ENCODE measurements at places on chromosomes 6 and 20.

DNA sequence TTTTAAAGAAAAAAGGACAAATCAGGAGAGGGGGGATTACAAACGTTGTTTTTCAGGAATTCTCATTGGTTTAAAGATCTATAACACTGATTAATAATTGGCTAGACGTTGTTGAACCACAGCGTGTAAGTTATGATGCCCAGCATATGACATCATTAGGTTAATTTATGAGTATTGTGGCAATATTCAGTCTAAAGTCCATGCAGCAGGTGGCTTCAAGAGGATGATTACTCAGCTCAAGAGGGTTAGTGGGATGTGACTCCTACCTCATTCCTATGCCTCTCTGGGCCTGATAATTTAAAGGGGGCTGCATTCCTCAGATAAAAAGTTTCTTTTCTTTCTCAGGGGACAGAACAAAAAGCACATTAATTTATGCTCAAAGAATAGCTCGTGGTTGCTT, 1309.0 kb downstream of the EPHA7 start:
- H3K36me3 ChIP-seq: no peaks in the 10 kb centered on the region
- DNase-seq: no peak
- H3K4me1 ChIP-seq: no peaks in the 10 kb centered on the region
- no peak overlapping the region for H3K27ac ChIP-seq
- no peaks in the 10 kb centered on the region for H3K27me3 ChIP-seq

DNA sequence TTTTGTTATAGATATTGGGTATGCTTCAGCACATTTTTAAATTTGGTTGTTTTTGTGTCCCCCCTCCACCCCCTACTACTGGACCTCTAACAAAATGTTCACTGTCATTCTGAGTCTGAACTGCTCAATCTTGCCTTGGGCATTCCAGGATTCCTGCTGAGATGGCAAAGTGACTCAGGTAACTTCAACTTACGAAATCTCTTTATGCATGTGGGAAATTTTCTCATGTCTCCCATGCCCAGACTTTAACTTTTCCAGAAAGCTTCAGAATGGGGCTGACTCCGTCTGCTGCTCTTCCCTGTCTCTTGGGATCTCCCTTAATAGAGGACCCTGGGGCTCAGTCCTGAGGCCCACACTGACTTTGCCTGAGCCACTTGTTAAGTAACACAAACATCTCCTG, 14.0 kb downstream of the CYP39A1 start:
- no peaks in the 10 kb centered on the region for H3K4me1 ChIP-seq
- no peak for DNase-seq
- H3K36me3 ChIP-seq: no peaks in the 10 kb centered on the region
- H3K27me3 ChIP-seq: peaks cover 5% of the 10 kb centered on the region
- no peak overlapping the region for H3K27ac ChIP-seq

DNA sequence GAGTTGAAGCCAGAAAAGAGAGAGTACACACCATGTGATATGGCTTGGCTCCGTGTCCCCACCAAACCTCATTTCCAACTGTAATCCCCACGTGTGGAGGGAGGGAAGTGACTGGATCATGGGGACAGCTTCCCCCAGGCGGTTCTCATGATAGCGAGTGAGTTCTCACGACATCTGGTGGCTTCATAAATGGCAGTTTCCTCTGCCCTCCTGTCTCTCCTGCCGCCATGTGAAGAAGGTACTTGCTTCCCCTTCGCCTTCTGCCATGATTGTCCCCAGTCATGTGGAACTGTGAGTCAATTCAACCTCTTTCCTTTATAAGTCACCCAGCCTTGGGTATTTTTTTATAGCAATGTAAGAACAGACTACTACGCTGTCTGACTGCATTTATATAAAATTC, 40.3 kb downstream of the TAF4 start:
- H3K4me3 ChIP-seq: no peak overlapping the region
- peaks cover 54% of the 10 kb centered on the region for H3K4me1 ChIP-seq
- DNase-seq: no peak
- H3K27ac ChIP-seq: peak overlapping the region; percentile 62
- H3K27me3 ChIP-seq: no peaks in the 10 kb centered on the region

DNA sequence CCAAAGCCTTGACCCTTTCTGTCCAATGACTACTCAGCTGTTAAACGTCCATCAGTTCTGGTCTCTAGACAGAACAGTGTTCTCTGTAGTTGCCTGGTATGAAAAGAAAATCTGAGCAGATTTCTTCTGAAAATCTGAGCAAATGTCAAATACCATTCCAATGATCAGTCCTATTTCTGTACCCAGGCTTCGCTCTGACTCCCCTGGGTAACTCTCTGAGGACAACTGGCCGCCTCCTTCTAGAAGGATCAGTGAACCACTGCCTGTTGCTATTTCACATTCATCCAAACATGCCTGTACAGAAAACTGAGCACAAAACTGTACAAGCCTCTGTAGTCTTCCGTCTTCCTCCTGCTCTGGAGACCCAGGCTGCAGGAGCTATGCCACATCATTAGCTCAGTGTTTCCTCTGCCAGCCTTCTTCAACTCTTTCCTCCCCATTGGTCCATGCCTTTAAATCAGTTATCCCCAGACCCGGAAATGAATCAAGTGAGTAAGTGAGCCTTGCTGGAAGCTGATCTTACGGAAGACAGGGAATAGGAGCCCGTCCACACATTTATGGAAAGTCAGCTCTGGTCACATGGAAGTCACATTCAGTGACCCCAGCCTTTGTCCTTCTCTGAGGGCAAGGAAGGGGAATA, 63.3 kb downstream of the DAAM2 start:
- no peak overlapping the region for H3K4me3 ChIP-seq
- no peaks in the 10 kb centered on the region for H3K4me1 ChIP-seq
- no peaks in the 10 kb centered on the region for H3K36me3 ChIP-seq
- H3K27ac ChIP-seq: no peak overlapping the region

- no peaks in the 10 kb centered on the region for H3K27me3 ChIP-seq
- DNase-seq: no peak
- no peaks in the 10 kb centered on the region for H3K4me1 ChIP-seq
Measured at GRCh38 chr6:143578054-143578453, 66.5 kb upstream of the FUCA2 start.

- H3K36me3 ChIP-seq: no peaks in the 10 kb centered on the region
- DNase-seq: no peak
- no peak overlapping the region for H3K4me3 ChIP-seq
- no peaks in the 10 kb centered on the region for H3K27me3 ChIP-seq
Measured at GRCh38 chr6:156628805-156629204, 148.4 kb upstream of the ARID1B start.

DNA sequence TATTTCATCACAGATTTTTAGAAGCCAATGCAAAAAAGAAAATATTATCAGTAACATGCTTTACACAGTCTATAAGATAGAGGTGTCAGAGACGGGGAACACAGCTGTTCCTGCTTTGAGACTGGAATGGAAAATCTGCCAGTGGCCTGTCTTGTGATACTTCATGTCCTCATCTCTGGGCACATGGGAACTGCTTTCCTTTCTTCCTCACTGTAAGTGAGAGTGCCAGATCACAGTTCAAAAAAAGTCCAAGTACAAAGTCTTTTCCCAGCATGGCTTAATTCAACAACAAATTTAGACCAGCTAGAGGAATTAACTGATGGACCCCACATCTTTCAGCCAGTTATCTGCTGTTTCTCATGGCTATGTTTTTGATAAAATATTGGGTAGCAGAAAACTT, 490.4 kb downstream of the CDKAL1 start:
- H3K4me3 ChIP-seq: no peak overlapping the region
- H3K36me3 ChIP-seq: peaks cover 5% of the 10 kb centered on the region
- no peaks in the 10 kb centered on the region for H3K27me3 ChIP-seq

GRCh38 chr20:15296422-15296821, 959.0 kb upstream of the FLRT3 start:
- no peaks in the 10 kb centered on the region for H3K36me3 ChIP-seq
- no peaks in the 10 kb centered on the region for H3K27me3 ChIP-seq
- H3K4me3 ChIP-seq: no peak overlapping the region

DNA sequence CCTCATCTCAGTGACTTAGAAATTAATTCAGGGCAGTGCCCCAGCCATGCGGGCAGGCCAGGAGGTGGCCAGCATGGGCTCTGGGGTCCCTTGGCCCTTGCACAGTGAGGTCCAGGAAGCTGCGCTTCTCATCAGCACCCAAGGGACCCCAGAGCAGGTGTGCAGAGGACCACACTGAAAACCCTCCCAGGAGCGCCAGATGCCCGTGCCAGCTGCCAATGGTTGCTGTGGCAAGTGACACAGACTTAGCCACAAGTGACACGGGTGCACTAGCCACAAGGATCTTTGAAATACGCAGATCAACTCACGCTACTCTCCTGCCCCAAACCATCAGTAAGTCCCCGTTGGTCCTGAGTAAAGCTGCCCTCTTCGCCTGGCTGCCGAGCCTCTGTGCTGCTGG, 88.1 kb downstream of the ERMARD start:
- H3K36me3 ChIP-seq: no peaks in the 10 kb centered on the region
- H3K4me1 ChIP-seq: peaks cover 7% of the 10 kb centered on the region
- no peak overlapping the region for H3K27ac ChIP-seq
- no peak overlapping the region for H3K4me3 ChIP-seq
- DNase-seq: no peak

DNA sequence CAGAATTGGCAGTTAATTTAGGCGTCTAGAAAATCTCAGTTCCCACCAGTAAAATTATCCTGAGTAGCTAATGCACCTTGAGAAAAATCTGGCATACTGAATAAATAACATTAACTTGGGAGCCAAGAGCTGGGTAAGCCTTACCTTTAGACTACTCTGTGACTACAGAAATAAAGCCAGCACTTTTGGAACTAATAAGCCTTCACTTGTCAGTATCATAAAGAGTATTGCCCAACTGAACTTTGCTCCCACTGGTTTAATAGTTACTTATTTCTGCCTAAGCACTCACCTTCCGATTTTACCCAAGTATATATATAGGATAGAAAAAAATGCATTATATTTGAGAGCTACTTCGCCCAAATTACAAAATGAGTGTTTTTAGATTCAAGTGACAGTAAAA, 10.7 kb downstream of the FAM8A1 start:
- no peak for DNase-seq
- no peaks in the 10 kb centered on the region for H3K36me3 ChIP-seq
- H3K27ac ChIP-seq: peak overlapping the region; percentile 10
- no peaks in the 10 kb centered on the region for H3K27me3 ChIP-seq
- no peaks in the 10 kb centered on the region for H3K4me1 ChIP-seq

GRCh38 chr6:27810768-27811450, 101.3 kb downstream of the OR2B2 start:
- peaks cover 59% of the 10 kb centered on the region for H3K4me1 ChIP-seq
- DNase-seq: no peak
- H3K4me3 ChIP-seq: peak overlapping the region; percentile 98
- no peaks in the 10 kb centered on the region for H3K36me3 ChIP-seq
- no peaks in the 10 kb centered on the region for H3K27me3 ChIP-seq

DNA sequence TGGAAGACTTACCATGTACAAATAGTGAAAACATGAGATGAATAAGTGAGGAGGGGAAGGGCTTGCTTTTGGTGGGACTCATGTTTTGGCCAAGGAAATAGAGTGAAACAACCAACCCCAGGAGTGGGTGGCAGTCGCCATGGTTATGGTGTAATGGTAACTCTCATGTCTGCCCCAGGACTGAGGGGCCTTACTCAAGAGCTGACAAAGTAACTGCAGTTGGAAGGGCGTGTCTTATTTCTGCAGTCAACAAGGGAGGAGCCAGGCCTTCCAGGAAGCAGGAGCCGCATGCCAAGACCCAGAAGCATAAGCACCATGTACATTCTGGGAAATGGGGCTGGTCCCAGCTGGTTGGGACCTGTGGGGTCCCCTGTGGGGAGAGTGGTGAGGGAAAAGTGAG, 108.5 kb downstream of the UNC5CL start:
- H3K4me3 ChIP-seq: no peak overlapping the region
- H3K27ac ChIP-seq: no peak overlapping the region
- H3K27me3 ChIP-seq: peaks cover 26% of the 10 kb centered on the region
- no peak for DNase-seq

- H3K27me3 ChIP-seq: no peaks in the 10 kb centered on the region
- no peak for DNase-seq
- no peak overlapping the region for H3K4me3 ChIP-seq
- H3K27ac ChIP-seq: peak overlapping the region; percentile 94
- H3K36me3 ChIP-seq: no peaks in the 10 kb centered on the region
- peaks cover 39% of the 10 kb centered on the region for H3K4me1 ChIP-seq
Measured at GRCh38 chr6:317448-318144, 25.3 kb downstream of the DUSP22 start.

DNA sequence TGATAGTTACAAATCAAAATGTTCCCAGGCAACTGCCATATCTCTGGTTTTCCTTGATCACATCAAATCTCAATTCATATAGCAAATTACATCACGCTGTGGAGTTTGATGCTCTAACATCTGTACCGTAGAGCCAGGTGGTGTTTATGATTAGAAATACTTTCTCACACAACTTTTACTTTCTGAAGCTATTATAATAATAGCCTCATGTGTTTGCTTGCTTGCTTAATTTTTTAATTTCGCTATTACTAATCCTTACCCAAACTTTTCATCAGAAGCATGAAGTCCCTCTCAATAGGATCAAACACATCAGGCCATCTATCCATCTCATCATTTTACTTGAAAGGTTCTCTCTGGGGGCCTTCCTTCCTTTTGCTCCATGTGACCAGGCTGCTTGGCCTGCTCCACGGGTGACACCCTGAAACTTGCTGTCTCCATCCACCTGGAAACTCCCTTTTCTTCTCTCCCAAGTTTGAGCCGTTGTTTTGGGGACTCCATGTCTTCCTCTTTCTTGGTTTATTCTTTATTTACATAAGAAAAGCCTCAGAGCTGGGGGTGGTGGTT, 75.4 kb downstream of the ADAT2 start:
- H3K27me3 ChIP-seq: peaks cover 22% of the 10 kb centered on the region
- H3K27ac ChIP-seq: peak overlapping the region; percentile 17
- no peaks in the 10 kb centered on the region for H3K4me1 ChIP-seq
- no peak for DNase-seq
- H3K36me3 ChIP-seq: no peaks in the 10 kb centered on the region
- no peak overlapping the region for H3K4me3 ChIP-seq

Data from naive B cell (primary cell).